NCI-H2107 (cell line): ENCODE measurements at places on chromosomes 13 and 19.

DNA sequence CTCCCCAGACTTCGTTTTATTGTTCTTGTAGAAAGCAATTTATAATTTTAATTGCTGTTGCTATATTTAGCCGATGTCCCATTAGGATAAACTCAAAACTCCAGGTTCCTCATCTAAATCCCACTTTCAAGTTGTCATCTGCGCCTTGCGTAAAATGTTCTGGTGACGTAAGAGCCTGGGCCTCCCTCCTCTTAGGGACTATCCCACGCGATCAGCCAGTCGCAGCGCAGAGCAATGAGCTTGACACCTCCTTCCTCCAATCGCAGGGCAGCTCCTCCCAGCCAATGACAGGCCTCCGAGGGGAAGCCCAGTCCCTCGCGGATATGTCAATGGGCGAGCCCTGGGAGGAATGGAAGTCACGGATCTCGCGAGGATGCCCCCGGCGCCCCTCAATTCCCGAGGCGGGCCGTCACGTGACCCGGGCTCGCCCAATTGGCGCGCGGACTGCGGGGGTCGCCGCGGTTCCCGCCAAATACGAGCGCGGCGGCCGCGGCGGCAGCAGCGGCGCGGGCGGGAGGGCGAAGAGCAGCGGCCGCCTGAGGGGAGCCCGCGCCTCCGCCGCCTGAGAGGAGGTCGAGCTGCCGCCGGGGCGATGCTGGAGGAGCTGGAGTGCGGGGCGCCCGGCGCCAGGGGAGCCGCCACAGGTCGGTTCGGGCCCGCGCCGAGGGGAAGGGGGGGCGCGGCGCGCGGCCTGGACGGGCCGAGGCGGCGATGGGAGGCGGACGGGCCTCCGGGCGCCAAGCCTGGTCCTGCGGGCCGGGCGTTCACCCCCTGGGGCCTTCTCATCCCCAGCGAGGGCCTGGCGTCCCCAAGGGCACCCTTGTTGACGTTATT is at the start of gene CHAF1A:
TSS of gene CHAF1A (plus strand) at position 470 of the 834 bp plus-strand sequence. CDS start at position 593, 123 bp downstream.
- DNase-seq: peak; percentile 99

- no peak for DNase-seq
These were observed 195.2 kb downstream of the EFNB2 start for GRCh38 chr13:106340249-106340648.

DNA sequence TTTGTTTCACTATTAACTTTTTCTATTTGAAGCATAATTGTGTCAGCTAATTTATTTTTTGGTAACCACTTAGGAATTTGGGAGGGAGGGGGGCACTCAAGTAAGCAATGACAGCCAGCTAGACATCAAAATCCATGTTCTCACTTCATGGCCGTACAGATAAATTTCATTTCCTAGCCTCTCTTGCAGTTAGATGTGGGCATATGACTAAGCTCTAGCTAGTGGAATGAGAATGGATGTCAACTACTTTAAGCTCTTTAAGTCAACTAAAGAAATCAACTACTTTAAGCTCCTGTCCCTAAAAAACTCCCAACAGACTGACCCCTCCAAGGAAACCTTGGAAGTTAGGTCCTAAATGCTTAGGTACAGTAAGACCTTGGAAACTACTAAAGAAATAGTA is 92.0 kb downstream of the KCNRG start:
- no peak for DNase-seq

DNA sequence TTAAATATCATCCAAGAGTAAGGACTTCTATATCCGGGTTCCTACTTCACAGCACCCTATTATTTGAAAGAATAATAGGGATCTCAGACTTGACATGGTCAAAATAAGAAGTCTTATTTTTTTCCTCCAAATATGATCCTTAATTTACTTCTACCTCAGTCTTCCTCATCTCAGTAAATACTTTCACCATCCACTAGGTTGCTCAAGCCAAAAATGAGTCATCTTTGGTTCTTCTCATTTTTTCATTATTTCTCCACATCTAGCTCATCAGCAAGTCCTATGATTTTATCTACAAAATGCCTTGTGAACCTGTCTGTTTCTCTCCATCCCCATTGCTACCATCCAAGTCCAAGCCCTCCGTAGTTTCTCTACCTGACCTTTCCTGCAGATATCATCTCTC is 121.9 kb upstream of the GJB6 start:
- no peak for DNase-seq

DNA sequence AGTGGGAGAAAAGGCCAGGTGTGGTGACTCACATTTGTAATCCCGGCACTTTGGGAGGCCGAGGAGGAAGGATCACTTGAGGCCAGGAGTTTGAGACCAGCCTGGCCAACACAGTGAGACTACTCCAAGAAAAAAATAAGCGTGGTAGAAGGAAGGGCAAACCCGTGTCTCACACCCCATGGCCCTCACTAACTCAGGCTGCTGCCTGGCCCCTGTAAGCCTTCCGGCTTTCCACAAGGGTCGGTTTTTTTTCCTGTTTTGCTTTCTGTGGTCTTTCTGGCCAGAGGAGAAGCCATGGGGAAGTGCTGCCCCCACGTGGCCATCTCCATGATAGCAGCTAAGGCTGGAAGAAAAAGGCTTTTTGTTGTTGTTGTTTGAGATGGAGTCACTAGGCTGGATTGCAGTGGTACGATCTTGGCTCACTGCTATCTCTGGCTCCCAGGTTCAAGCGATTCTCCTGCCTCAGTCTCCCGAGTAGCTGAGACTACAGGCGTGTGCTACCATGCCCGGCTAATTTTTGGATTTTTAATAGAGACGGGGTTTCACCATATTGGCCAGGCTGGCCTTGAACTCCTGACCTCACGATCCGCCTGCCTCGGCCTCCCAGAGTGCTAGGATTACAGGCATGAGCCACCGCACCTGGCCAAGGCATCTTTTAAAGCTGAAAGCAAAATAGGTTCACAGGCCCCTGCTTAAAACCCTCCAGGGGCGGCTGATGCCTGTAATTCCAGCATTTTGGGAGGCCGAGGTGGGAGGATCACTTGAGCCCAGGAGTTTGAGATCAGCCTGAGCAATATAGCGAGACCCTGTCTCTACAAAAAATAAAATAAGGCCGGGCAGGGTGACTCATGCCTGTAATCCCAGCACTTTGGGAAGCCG is 7.5 kb upstream of the ARHGEF18 start:
- DNase-seq: peak; percentile 59

- no peak for DNase-seq
These were observed 1.1 kb downstream of the GJA3 start for GRCh38 chr13:20159646-20160305.

- no peak for DNase-seq
These were observed 1236.9 kb downstream of the DIAPH3 start for GRCh38 chr13:58926858-58927257.

- no peak for DNase-seq
These were observed 566 bp downstream of the MPV17L2 start for GRCh38 chr19:18193388-18194180.

DNA sequence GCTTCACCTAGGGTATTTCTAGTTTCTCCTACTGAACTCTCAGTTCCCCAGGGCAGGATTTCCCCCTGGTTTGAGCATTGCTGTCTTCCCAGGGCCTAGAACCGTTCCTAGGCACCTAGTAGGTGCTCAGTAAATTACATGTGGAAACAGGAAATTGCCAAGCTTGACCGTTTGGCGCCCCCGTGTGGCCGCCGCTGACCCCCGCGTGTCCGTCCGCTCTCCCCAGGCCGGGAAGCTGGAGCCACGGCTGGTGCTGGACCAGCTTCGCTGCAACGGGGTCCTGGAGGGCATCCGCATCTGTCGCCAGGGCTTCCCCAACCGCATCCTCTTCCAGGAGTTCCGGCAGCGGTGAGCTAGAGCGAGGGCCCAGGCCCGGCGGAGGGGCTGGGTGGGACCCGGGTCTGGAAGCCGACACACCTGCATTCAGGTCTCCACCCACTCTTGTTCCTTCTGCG is 55.5 kb downstream of the MYH14 start:
- DNase-seq: no peak

DNA sequence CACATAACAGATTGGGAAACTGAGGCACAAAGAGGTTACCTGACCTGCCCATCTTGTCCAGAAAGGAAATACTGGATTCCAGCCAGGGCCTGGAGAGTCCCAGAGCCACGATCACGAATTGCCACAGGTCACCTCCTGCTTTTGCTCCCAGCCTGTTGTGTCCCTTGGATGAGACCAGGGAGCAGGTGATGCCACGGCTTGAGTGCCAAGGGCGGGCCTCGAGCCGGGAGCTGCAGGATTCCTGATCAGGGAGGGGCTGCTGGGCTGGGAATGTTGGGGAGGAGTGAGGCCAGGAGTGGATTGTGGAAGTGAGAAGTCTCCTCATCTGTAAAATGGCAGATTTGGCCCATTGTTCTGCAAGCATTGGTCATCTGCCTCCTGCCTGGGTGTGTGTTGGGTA is 29.4 kb downstream of the DNM2 start:
- no peak for DNase-seq

- no peak for DNase-seq
These were observed 158.7 kb downstream of the OXGR1 start for GRCh38 chr13:96835546-96835945.

DNA sequence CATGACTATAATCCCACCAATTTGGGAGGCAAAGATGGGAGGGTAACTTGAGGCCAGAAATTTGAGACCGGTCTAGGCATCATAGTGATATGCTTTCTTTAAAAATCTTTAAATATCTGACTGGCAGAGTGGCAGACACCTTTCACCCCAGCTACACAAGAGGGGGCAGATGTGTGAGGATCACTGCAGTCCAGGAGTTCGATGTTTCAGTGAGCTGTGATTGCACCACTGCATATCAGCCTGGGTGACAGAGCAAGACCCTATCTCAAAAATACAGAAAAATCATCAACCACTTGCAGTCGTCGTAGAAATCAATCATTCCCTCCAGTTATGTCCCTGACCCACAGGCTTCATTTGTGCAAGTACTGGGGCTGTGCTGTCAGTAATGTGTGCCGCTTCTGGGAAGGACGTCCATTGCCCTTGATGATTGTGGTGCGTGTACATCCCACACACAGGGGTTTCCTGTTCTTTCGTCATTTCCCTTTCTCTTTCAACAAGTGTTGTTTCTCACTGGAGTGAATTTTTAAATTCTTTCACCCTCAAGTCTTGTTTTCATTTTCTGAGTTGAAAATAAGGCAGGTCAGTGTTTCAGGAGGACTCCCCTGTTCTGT is 1.4 kb downstream of the LGALS14 start:
- DNase-seq: no peak

DNA sequence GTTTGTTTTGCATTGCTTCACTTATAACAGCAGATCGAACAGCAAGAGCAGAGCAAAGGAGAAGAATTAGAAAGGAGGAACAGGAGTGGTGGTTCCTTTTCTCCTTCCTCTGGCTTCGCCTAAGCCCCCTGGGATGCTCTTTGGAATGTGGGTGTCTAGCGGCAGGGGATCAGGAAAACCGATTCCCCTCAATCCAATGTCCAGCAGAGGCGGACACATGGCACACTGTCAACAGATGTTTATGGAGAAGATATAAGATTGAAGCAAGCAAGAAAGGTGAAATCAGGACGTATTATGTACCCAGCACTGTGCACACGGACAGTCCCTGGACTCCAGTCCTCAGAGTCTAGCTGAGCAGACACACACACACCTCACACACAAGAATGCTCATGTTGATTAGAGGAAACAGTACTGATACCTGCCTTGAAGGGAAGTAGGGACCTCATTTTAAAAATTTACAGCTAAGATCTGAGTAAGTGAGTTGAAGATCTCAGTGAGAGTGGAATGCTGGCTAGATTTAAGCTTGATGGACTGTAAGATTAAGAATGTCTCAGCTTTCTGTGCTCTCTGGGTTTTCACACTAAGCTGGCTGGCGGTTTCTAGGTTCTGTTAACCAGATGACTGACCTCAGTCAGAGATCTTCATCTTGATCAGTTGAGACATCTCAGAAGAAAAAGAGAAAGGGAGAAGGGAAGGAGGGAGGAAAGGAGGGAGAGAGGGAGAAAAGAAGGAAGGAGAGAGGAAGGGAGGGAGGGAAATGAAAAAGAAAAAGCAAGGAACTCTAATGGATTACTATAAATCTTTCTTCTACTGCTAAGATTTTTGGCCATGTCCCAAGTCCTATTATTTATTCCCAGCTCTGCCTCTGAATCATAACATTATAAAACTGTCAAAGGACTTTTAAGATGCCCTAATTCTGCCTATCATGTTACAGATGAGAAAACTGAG is 44.8 kb downstream of the FLT1 start:
- no peak for DNase-seq

DNA sequence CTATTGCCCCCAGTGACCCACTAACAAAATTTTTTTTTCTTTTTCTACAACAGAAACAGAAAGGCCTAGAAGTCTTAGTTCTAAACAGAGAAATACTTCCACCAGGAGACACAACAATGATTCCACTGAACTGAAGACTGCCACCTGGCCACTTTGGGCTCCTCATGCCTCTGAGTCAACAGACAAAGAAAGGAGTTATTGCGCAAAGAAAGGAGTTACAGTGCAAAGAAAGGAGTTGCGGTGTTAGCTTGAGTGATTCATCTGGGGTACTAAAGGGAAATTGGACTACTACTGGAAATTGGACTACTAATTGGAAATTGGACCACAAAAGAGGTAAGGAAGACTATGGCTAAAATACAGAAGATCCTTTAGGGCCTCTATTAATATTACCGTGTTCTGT is 116.6 kb downstream of the PCDH17 start:
- no peak for DNase-seq

- no peak for DNase-seq
These were observed 181.8 kb downstream of the TBC1D4 start for GRCh38 chr13:75299913-75300862.

- DNase-seq: no peak
These were observed 27.5 kb upstream of the SERPINE3 start for GRCh38 chr13:51311957-51312520.

GRCh38 chr13:30870049-30870884 is 35.8 kb upstream of the MEDAG start:
- no peak for DNase-seq

- peak; percentile 41 for DNase-seq
These were observed at the start of gene ATP1A3 for GRCh38 chr19:41993612-41994483. Gene ATP1A3, minus strand, starts transcription at chr19:41994230. Its CDS starts 154 bp downstream, at chr19:41994076.

DNA sequence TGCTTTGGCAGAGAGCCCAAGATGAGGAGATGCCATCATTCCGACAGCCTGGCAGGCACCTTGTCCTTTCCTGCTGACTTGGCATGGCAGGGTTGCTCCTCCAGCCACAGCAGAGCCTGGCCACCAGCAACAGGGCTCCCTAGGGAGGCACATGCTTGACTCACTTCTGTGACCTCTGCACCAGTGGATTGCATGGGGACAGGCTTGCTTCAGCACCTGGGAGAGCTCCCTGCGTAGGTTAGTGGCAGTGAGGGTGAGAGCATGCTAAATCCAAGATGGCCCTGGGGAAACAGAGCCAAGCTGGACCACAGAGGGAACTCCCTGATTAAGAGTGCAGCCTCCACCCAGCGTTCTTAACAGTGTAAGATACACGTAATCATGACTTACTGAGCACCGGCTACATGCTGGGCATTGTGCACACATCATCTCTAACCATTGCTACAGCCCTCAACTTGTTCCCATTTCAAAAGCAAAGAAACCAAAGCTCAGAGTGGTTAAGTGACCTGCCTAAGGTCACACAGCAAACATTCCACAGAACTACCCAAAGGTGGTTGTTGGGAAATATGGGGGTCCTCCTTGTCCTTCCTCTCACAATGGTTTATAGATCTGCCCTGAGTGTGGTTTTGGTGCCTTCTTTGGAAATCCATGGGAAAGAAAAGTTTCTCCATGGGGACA is 116.6 kb upstream of the UQCRFS1 start:
- DNase-seq: no peak
